ENCODE measurements at places on chromosomes 11 and 22.
A peak's percentile ranks its signal among the peaks of the same experiment; 100 is the strongest.

DNA sequence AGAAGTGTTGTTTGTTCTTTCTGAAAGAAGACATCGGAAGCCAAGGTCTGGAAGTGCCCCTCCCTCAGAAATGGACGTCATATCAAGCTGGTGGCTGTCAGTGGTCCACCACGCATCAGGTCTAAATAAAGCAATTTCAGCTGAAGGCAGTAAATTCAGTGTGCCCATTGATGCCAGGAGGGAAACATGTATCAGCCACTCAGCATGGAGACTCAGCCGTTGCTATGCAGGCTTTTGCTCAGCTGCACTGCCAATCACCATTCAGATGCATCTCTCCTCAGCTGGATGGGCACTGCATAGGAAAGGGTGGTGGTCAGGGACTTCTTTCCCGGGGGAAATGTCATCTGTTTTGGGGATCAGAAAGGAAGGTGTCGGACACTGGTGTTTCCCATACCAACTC is 878.2 kb downstream of the NTM start:
- DNase-seq, result no peak

DNA sequence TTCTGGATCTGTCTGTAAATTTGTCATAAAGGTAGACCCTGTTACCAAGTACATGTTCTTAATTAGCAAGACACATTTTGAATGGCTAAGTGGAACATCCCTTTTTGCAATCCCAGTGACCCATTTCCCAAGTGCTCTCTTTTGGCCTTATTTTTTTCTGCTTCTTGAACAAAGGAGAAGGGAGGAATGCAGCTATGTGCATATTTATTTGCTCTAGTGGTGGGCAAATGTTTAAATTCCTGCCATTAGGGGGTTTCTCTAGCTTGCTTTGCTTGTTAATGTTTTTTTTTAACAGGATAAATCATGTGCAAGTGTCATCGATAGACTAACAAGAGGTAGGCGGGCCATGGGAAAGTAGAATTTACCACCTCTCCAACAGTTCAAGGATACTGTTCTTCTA is 135.7 kb downstream of the COMMD9 start:
- no peak for DNase-seq

DNA sequence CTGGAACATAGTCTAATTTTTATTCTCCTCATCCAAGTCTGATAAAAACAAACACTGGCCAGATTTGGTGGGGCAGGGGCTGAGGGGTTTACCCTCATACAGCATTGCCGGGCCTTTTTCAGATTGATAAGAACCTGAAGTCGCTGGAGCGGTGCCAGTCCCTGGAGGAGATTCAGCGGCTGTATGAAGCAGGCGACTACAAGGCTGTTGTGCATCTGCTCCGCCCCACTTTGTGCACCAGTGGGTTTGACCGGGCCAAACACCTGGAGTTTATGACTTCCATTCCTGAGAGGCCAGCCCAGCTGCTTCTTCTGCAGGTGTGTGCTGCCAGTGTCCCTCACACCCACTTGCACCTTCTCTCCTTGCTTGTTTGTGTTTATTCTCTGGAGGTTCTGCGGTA is 55.8 kb downstream of the CABIN1 start:
- no peak for DNase-seq

- DNase-seq, result no peak
These were observed 20.7 kb upstream of the MMP7 start for GRCh38 chr11:102551169-102551781.

- no peak for DNase-seq
These were observed 6.6 kb downstream of the PRODH start for GRCh38 chr22:18929459-18929858.

DNA sequence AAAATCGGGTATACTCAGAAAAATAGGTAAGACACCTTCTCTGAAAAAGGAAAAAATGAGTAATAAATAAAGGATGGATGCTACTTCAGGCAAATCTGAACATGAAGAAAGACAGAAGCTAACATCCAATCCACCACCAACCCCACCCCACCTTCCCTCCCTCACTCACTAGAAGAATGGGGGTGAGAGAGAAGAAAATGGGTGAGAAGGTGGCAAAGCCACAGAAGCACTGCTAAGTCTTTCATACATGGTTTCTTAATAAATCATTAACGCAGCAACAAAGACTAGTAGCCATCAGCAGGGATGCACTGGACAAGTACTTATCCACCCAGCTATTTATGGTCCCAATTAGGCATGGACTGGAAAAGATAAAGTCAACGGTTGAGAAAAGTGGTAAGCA is 5.9 kb downstream of the FHIP1B start:
- no peak for DNase-seq

- no peak for DNase-seq
These were observed 87.5 kb upstream of the RCN1 start for GRCh38 chr11:32003335-32003734.

GRCh38 chr22:33851240-33851639 is 69.0 kb downstream of the LARGE1 start:
- DNase-seq, result no peak

GRCh38 chr11:7413961-7414915 is 71.1 kb upstream of the OLFML1 start:
- peak; percentile 64 for DNase-seq

DNA sequence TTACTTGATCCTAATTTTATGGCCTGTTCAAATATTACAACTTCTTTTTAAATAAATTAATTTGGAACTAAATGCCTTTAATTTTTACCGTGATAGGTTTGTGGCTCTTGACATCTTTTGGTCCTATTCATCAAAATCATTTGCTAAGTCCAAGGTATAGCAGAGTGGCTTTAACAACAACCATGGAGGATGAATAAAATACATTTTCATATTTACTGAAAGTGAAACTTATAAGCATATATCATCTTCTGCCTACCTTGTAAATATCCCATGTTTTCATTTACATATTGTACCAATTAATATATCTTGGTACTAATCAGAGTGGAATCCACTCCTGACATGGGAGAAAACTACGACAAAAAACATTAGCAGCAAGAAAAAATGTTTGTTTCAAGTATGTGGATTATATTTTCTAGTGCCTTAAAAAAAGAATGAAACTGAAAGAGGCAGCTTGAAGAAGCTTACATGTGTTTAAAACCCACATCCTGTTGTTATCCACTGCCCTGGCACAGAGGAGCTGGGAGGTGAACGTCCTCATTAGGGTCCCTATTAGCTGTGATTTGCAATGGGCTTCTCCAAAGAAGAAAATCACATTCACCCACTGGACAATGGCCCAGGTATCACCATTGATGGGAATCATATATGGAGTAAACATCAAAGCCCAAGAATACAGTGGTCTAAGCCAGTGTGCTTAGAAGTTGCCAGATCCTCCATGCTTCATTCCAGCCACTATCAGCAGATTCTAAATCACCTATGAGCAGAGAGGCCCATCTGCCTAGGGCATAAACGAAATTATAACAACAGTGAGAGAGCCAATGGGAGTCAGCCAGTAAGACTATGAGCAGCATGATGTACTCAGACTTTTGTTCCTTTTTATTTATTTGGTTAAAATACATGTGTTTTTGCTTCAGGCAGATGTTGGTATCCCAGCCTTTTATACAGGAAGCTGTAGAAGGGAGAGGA is 84.7 kb downstream of the MAML2 start:
- no peak for DNase-seq

- no peak for DNase-seq
These were observed 221.8 kb downstream of the DDX10 start for GRCh38 chr11:108886660-108887009.
